ENCODE measurements at places on chromosomes 7 and 10. TPM values are rescaled to one million over a fixed set of nuclear protein-coding genes. Genes with fewer than 3 reads are reported as not detected.

The UBE2D1 gene
- total RNA-seq = 8.1 TPM

The GHRHR gene
- total RNA-seq = not detected

The PTF1A gene
- total RNA-seq = not detected

The GPR85 gene
- total RNA-seq = 4.9 TPM

The CHCHD3 gene
- total RNA-seq = 63.7 TPM

The PCDH15 gene
- total RNA-seq = not detected

The CRTAC1 gene
- not detected for total RNA-seq

The MRC1 gene
- total RNA-seq = not detected

The KCNIP2 gene
- total RNA-seq = 0.55 TPM

The SPDYE2B gene
- total RNA-seq = not detected

The CHST3 gene
- total RNA-seq = 38.5 TPM

The ABCB1 gene
- 7.0 TPM for total RNA-seq

Measured in HFFc6 (cell line).